ENCODE measurements at places on chromosomes 3 and 15. TPM values are rescaled to one million over a fixed set of nuclear protein-coding genes. Genes with fewer than 3 reads are reported as not detected.
A peak's percentile ranks its signal among the peaks of the same experiment; 100 is the strongest.

GRCh38 chr15:66997212-66997611, 68.2 kb upstream of the SMAD3 start:
- H3K27me3 ChIP-seq: no peaks in the 10 kb centered on the region
- H3K36me3 ChIP-seq: no peaks in the 10 kb centered on the region
- no peak overlapping the region for H3K4me3 ChIP-seq

DNA sequence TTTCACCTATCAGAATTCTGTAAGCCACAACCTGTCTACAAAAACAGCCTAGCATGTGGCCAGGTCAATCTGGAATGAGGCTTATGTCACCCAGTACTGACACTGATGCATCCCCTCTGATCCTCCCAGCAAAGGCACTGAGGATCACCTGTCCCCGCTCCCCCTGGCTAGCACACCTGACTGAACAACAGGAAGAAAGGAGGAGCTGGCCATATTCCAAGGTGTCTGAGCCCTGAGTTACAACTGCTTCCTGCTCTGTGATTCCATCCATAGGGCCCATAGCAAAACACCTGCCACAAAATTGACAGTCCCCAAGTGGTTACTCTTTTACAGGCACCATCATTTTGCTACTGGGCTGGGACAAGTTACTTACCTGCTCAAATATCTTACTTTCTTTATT, 555.5 kb upstream of the CFAP20DC start:
- no peaks in the 10 kb centered on the region for H3K36me3 ChIP-seq
- no peaks in the 10 kb centered on the region for H3K4me1 ChIP-seq
- no peaks in the 10 kb centered on the region for H3K27me3 ChIP-seq
- no peak overlapping the region for H3K4me3 ChIP-seq

- no peak overlapping the region for H3K27ac ChIP-seq
- peak; percentile 74 for DNase-seq
- H3K27me3 ChIP-seq: no peaks in the 10 kb centered on the region
- H3K4me1 ChIP-seq: no peaks in the 10 kb centered on the region
- H3K4me3 ChIP-seq: no peak overlapping the region
These were observed 265.4 kb upstream of the LYSMD4 start for GRCh38 chr15:99998661-99999101.

The ZKSCAN7 gene
- 15.2 TPM for total RNA-seq

- no peaks in the 10 kb centered on the region for H3K27me3 ChIP-seq
- no peaks in the 10 kb centered on the region for H3K36me3 ChIP-seq
These were observed 72.5 kb downstream of the ATP2B2 start for GRCh38 chr3:10432931-10433330.

- no peak for DNase-seq
- no peaks in the 10 kb centered on the region for H3K27me3 ChIP-seq
- H3K27ac ChIP-seq: no peak overlapping the region
- no peaks in the 10 kb centered on the region for H3K4me1 ChIP-seq
- H3K36me3 ChIP-seq: no peaks in the 10 kb centered on the region
These were observed 20.3 kb upstream of the CYP11A1 start for GRCh38 chr15:74387621-74388362.

- H3K36me3 ChIP-seq: no peaks in the 10 kb centered on the region
- no peaks in the 10 kb centered on the region for H3K4me1 ChIP-seq
- peak overlapping the region; percentile 92 for H3K4me3 ChIP-seq
- DNase-seq: peak; percentile 32
These were observed 225.9 kb upstream of the C2CD4B start for GRCh38 chr15:62390791-62391640.

DNA sequence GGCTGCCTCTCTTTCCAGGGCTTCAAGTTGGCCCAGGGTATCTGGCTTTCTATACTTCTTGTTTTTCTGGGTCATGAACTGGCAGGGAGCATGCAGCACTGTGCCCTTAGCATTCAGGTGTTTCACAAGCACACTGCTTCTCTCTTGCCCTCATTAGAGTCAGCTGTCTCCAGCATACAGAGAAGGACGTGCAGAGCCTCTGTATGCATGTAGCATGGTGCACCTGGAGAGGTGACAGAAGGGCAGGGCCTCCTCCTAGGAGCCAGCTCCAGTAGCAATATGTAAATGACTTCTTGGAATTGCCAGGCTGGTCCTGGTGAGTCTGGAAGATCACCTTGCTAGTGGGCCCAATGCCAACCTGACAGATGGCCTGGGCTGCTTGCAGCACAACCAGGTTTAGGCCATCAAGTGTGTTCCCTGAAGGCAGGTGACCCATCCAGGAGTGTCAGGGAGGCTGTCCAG, 44.8 kb upstream of the ATP2C1 start:
- no peak overlapping the region for H3K4me3 ChIP-seq
- peaks cover 10% of the 10 kb centered on the region for H3K4me1 ChIP-seq
- H3K27me3 ChIP-seq: no peaks in the 10 kb centered on the region
- H3K27ac ChIP-seq: peak overlapping the region; percentile 85

GRCh38 chr3:35664460-35664919, 25.2 kb downstream of the ARPP21 start:
- no peaks in the 10 kb centered on the region for H3K27me3 ChIP-seq
- H3K4me3 ChIP-seq: no peak overlapping the region
- DNase-seq: no peak
- H3K4me1 ChIP-seq: peaks cover 3% of the 10 kb centered on the region
- no peak overlapping the region for H3K27ac ChIP-seq

- H3K36me3 ChIP-seq: no peaks in the 10 kb centered on the region
- H3K27me3 ChIP-seq: no peaks in the 10 kb centered on the region
- no peak overlapping the region for H3K4me3 ChIP-seq
- H3K4me1 ChIP-seq: no peaks in the 10 kb centered on the region
- DNase-seq: no peak
These were observed 22.1 kb downstream of the PRICKLE2 start for GRCh38 chr3:64203216-64203615.

The ZNF774 gene
- 10.5 TPM for total RNA-seq

GRCh38 chr3:48128774-48129173, 59.4 kb downstream of the CDC25A start:
- no peaks in the 10 kb centered on the region for H3K27me3 ChIP-seq
- H3K4me3 ChIP-seq: no peak overlapping the region
- DNase-seq: no peak
- no peaks in the 10 kb centered on the region for H3K4me1 ChIP-seq
- H3K27ac ChIP-seq: no peak overlapping the region

The EOMES gene
- total RNA-seq: not detected

GRCh38 chr15:95715906-95716656, 614.4 kb upstream of the NR2F2 start:
- no peaks in the 10 kb centered on the region for H3K36me3 ChIP-seq
- DNase-seq: no peak
- no peak overlapping the region for H3K4me3 ChIP-seq
- H3K27ac ChIP-seq: no peak overlapping the region
- no peaks in the 10 kb centered on the region for H3K27me3 ChIP-seq

The ERC2 gene
- total RNA-seq: 2.7 TPM

DNA sequence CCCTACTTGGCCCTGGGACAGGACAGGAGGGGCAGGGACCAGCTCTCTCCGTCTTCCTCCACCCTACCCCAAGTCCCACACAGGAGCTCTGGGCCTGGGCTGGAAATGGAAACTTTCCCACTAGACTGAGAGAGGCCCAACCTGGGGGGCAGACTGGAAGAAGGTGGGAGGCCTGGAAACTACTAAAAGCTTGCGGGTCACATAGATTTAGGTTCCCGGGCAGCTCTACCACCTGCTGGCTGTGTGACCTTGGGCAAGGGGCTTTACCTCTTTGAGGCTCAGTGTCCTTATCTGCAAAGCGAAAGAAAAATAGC, 49.9 kb upstream of the CCDC174 start:
- no peak overlapping the region for H3K27ac ChIP-seq
- no peaks in the 10 kb centered on the region for H3K36me3 ChIP-seq
- H3K27me3 ChIP-seq: peaks cover 5% of the 10 kb centered on the region
- DNase-seq: no peak
- no peak overlapping the region for H3K4me3 ChIP-seq
- peaks cover 4% of the 10 kb centered on the region for H3K4me1 ChIP-seq

DNA sequence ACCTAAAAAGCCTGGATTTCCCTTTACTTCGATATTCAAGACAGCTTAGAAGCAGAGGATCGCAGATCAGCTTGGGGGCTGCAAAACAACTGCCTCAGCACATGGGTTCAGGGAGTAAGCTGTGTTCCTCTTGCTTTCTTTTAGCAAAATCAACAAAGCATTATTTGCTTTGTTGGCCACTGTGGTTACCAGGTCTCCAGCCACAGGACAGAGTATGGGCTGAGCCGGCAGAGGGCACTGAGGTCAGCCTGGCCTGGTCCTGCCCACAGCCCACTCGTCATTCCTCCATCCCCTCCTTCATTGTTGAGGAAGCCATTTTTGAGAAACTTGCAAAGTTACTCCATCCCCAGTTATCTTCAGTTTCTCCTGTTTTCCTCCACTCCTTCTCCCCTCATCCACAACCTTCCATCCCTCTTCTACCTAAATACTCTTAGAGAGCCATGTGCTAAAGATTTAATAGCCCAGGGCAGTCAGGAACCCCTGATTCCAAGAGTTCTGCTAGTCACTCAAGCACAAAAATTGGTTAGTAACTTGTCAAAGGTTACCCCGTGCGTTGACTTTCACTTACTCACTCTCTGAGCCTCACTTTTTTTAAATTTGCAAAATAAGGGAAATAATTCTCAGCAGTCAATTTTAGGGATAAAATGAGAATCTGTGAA, 60.0 kb upstream of the HES1 start:
- H3K27me3 ChIP-seq: no peaks in the 10 kb centered on the region
- no peaks in the 10 kb centered on the region for H3K36me3 ChIP-seq
- DNase-seq: no peak
- H3K4me3 ChIP-seq: no peak overlapping the region
- no peak overlapping the region for H3K27ac ChIP-seq

DNA sequence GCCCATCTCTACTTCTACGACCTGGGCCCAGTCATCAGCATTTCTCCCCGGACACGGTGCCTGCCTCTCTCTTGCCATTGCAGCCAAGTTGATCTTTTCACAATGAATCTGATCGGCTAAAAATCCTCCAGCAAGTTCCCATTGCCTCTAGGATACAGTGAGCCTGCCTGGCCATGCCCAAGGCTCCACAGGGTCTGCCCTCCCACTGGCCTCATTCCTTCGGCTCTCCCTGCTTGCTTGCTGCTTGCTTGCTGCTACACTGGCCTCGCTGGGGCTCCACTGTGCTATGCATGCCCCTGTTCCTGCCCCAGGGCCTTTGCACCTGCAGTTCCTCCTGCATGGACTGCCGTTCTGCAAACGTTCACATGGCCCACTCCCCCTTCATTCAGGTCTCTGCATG, 2.0 kb downstream of the ABTB1 start:
- no peak overlapping the region for H3K4me3 ChIP-seq
- no peak for DNase-seq
- H3K27me3 ChIP-seq: no peaks in the 10 kb centered on the region
- no peaks in the 10 kb centered on the region for H3K4me1 ChIP-seq

DNA sequence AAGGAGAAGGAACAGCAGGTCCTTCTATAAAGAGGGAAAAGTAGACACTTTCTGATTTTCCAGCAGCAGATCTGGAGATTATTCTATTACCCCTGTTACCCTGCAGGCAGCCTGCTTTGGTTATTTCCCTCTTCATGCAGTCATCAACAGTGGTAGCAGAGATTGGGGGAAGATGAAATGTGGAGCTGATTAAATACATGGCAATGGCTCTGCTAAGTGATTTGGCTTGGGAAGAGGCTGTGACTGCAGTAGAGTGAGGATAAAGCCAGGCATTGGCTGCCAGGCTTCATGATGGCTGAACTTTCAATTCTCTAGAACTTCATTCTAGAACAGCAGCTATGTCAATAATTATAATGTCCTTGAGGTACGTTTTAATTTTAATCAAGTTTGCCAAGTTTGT, 29.1 kb downstream of the PTX3 start:
- H3K27ac ChIP-seq: no peak overlapping the region
- H3K27me3 ChIP-seq: no peaks in the 10 kb centered on the region
- H3K4me1 ChIP-seq: no peaks in the 10 kb centered on the region
